ENCODE measurements at places on chromosomes 1 and 21. TPM values are rescaled to one million over a fixed set of nuclear protein-coding genes. Genes with fewer than 3 reads are reported as not detected.

The SEC16B gene
- 0.08 TPM for total RNA-seq

The FBLIM1 gene
- 9.0 TPM for total RNA-seq

The TFF3 gene
- 52.7 TPM for total RNA-seq

The OR6N1 gene
- not detected for total RNA-seq

The SH2D5 gene
- total RNA-seq, result 10.7 TPM

DNA sequence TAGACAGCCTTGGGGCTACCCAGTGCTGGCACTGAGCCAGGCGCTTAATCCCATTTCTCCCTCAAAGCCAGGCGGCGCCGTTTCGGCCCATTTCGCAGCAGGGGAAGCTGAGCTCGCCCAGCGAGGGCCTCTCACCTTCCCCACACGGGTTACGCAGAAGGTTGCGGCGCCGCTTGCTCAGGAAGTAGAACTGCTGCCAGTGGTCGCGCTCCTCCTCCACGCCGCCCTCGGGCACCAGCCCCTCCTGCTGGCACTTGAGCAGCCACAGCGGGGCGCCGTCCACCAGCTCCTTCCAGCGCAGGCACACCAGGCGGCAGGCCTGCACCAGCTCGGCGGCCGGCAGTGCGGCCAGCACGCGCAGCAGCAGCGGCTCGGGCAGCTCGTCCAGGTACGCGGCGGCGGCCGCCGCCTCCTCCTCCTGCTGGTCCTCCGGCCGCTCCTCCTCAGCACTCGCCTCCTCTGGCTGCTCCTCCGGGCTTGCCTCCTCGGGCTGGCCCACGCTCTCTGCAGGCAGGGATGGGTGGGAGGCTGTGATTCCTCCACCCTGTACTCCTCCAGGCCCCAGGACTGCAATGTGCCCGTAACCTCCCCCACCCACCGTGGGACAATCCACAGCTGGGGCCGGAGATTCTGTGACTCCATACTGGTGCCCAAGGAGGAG, 3.8 kb downstream of the FBXO2 start:
- no peak overlapping the region for H3K4me3 ChIP-seq
- DNase-seq, result peak; percentile 82
- H3K27me3 ChIP-seq, result peaks cover 24% of the 10 kb centered on the region
- H3K36me3 ChIP-seq, result no peaks in the 10 kb centered on the region
- H3K4me1 ChIP-seq, result no peaks in the 10 kb centered on the region

DNA sequence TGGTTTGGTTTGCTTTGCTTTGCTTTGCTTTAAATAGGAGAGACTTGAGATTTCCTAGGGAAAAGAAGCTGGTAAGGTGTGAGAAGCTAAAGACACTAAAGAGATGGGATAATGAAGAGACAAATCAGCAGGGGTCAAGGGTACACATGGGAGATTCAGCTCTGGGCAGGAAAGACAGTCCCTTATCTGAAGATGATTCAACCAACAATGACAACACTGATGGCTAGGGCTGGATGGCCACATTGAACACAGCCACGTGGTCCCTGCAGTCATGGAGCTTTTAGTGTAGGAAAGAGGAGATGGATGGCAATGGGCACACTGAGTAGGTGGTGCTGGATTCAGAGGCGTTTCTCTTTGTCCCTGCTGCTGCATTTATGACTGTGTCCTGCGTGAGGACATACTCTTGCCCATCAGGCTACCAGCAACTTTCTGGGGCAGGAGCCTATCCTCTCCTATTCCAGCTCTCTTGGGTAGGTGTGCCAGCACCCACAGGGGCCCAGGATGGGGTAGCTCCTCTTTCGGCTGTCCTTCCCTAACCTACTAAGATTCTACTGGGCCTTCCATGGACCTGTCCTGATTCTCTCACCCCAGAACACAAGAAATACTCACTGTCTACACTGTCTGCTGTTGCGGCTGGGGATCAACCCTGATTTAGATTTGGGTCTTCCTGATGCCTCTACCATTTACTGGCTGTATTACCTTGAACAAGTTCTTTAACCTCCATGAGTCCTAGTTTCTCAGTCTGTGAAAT, 1.4 kb upstream of the SHISA4 start:
- H3K27me3 ChIP-seq, result no peaks in the 10 kb centered on the region
- peaks cover 24% of the 10 kb centered on the region for H3K4me1 ChIP-seq
- no peak for DNase-seq
- H3K4me3 ChIP-seq, result no peak overlapping the region
- no peaks in the 10 kb centered on the region for H3K36me3 ChIP-seq

DNA sequence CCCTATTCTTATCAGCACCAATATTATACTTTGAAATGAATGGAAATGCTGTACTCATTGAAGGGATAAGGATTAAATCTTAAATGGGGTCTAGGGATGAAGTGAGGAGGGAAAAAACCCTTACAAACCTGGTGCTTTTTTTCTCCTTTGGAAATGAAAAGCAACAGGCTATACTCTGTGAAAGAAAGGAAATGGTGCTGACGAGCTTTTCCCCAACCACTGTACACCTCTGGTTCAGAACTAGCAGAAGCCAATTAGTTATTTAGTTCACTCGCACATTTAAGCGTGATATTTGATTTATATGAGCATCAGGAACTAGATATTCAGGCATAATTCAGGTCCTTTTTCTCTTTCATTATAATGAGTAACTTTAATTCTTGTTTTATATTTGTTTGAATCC, 74.5 kb upstream of the S1PR1 start:
- no peak for DNase-seq
- H3K4me1 ChIP-seq, result peaks cover 3% of the 10 kb centered on the region
- no peak overlapping the region for H3K27ac ChIP-seq
- no peaks in the 10 kb centered on the region for H3K27me3 ChIP-seq
- no peak overlapping the region for H3K4me3 ChIP-seq
- no peaks in the 10 kb centered on the region for H3K36me3 ChIP-seq

GRCh38 chr21:45291613-45292398, 4.1 kb upstream of the POFUT2 start:
- DNase-seq, result no peak
- peaks cover 25% of the 10 kb centered on the region for H3K4me1 ChIP-seq
- H3K4me3 ChIP-seq, result no peak overlapping the region
- H3K27ac ChIP-seq, result no peak overlapping the region
- no peaks in the 10 kb centered on the region for H3K27me3 ChIP-seq

DNA sequence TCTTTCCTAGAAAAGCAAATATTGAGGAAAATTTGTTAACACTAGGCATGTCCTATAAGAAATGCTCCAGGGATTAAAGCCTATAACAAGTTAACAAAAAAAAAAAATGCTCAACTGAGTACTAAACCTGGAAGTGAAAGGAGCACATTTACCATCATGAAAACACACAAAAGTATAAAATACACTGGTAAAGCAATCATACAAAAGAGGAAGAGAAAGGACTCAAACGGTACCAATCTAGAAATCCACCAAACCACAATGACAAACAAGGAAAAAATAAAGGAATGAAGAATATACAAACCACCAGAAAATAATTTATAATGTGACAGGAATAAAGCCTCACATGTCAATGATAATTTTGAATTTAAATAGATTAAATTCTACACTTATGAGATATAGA, 21.2 kb downstream of the CD1E start:
- no peaks in the 10 kb centered on the region for H3K36me3 ChIP-seq
- H3K27me3 ChIP-seq, result no peaks in the 10 kb centered on the region
- no peak overlapping the region for H3K27ac ChIP-seq
- no peaks in the 10 kb centered on the region for H3K4me1 ChIP-seq
- H3K4me3 ChIP-seq, result no peak overlapping the region

DNA sequence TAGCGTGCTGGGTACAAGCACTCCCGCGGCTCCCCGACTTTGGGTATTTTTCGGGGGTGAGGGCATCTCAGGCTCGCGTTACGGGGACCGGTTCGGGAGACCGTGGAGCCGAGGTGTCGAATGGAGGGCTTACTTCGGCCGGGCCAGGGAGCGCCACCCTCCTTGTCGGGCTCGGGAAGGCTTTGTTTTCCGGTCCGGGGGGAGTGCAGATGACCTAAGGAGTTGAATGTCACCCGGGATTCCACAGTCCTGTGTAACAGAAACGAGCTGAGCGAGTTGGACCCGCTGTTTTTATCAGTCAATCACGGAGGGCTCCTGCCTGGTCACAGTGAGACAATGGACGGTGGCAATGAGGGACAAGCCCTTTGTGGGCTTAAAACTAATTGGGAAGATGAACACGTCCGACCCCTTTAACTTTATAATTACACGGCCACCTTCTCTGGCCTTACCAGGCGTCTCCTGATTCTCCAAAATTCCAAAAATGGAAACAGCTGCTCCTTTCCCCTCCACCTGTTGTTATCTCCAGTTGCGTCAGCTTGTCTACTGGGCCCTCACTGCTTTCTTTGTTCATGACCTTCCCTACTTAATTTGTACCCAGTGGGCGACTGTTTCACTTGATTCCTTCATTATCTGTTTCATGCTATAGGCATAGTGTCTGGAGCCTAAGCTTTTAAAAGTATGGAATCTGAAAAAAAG, 929 bp upstream of the TRIM45 start:
- H3K27ac ChIP-seq, result peak overlapping the region; percentile 100
- H3K27me3 ChIP-seq, result no peaks in the 10 kb centered on the region
- H3K4me3 ChIP-seq, result peak overlapping the region; percentile 68
- DNase-seq, result peak; percentile 87

Measured in SJCRH30 (cell line).